ENCODE measurements at places on chromosomes 2 and 18.

- DNase-seq: no peak
Measured at GRCh38 chr18:5710235-5710634, 166.4 kb upstream of the EPB41L3 start.

GRCh38 chr2:156054983-156055382, 277.5 kb downstream of the NR4A2 start:
- no peak for DNase-seq

DNA sequence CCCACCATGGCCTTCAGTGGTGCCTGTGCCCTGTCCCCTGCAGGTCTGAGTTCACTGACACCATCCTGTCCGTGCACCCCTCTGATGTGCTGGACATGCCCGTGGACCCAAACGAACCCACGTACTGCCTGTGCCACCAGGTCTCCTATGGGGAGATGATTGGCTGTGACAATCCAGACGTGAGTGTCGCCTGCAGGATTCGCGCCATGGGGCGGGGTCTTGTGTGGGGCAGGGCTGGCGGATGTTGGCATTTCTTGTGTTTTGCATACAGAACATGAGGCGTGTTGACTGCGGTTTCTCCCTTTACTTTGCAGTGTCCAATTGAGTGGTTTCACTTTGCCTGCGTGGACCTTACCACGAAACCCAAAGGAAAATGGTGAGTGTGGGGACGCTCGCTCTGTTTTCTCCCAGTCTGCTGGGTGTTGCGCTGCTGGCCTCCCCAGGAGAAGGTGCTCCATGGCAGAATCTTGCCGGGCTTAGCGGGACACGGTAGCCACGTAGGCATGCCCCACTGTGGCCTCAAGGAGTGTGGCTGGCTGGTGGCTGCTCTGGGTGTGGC, 11.5 kb upstream of the D2HGDH start:
- no peak for DNase-seq

- no peak for DNase-seq
Measured at GRCh38 chr2:191637182-191638078, 40.5 kb upstream of the NABP1 start.

DNA sequence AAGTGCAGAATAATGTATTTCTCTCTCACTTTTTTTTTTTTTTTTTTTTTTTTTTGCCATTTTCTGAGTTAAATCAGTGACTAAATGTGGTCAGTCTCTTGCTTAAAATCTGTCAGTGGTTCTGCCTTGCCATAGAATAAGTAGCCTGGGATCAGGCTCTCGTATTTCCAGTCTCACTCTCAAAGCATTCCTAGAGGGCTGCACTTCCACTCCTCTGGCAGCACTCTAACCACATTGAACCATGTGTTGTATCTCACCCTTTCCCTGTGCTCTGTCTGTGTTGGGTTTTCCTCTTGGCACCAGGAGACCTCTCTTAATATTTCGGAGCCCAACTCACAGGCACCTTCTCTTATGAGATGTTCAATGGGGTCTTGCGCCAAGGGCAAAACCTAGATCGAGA, 304.4 kb downstream of the CTNNA2 start:
- no peak for DNase-seq

- DNase-seq: no peak
Measured at GRCh38 chr2:9221223-9221622, 14.6 kb downstream of the ASAP2 start.
